ENCODE measurements at places on chromosomes 16 and 17.

- no peak for DNase-seq
Measured at GRCh38 chr16:22194707-22195444, 11.2 kb upstream of the EEF2K start.

DNA sequence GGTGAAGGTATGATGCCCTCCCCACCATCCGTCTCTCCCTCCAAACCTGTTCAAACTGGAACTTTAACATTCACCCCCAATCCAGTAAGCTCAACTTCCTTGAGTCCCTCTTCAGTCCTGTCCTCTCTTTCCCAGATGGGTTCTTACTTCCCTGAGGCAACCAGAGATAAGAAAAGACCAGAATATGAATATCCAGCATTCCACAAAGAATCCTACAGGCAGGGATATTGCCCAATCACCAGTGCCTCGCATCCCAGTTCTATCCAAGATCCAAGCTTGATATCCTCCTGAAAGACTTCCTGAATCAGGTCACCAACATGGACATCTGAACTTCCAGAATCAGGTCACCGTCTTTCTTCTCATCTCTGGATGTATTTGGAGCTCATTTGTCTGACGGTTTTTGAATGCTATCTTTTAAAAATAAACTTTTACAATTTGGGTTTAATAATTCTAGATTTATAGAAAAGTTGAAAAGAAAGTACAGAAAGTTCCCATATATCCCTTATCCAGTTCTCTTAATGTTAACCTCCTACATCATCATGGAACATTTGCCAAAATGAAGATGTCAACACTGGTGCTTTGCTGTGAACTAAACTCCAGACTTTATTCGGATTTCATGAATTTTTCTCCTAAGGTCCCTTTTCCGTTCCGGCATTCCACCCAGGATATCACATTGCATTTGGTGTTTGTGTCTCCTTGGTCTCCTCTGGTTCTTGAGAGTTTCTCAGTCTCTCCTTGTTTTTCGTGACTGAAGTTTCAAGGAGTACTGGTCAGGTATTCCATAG is 13.7 kb upstream of the COL1A1 start:
- DNase-seq, result no peak

- DNase-seq, result no peak
Measured at GRCh38 chr17:21289175-21289901, 4.8 kb downstream of the MAP2K3 start.

DNA sequence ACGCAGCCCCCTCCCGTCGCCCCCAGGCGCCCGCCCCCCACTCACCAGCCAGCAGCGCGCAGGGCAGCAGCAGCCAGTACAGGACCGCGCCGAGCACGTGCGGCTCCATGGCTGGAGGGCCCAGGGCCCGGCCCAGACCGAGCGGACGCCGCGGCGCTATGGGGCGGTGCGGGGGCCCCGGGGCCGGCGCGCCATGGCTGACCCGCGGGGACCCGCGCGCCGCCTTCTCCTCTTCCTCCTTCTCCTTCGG is 239 bp downstream of the PIEZO1 start:
- DNase-seq, result no peak

DNA sequence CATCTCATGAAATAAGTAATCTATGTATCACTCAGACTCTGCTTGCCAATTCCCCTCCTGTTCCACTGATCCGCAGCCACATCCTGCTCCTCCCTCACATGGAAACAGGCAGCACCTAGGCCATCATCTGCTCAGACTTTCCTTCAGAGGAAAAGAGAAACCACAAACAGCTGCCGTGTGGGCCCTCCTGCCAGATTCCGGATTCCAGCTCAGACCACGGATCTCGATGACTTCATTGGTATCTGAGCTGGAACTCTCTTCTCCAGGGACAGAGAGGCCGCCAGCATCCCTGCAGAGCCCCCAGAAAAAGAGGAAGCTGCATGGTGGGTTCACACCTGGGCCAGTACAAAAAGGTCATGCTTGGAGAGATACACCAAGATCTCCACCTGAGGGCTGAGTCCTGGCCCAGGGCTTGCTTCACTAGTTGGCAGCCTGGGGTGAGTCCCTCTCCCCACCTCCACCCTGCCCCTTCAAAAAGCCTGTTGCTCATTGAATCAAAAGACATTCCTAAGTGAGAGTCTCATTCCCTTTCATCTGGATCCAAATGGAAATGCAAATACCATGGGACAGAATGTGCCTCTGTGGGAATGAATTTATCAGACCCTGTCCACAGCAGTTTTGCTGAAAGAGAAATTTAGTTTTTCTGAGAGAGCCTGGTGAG is 47.2 kb downstream of the HOXB1 start:
- DNase-seq, result peak; percentile 64

DNA sequence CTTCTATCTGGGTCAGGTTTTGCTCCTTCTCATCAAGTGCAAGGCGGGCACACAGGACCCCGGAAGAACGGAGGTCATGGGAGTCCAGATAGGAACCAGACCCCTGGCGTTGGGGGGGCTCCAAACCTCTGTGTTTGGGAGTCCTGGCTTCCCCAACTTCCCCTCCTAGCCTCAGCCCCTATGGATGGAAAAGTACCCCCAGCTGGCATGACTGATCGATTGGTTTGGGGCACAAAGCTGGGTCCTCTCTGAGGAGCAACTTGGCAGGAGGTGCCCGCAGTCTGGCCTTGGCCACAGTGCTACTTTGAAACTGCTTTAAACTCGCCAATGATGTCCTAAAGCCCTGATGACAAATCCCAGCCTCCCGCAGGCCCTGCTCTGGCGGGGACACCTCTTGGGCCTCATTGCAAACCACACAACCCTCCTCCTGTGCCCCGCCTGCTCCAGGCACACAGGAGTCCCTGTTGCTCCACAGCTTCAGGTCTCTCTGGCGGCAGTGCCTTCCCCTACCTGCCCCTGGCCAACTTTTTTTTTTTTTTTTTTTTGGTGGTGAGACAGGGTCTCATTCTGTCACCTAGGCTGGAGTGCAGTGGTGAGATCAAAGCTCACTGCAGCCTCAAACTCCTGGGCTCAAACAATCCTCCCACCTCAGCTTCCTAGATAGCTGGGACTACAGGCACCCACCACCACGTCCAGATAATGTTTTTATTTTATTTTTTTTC is 38.0 kb upstream of the SNN start:
- DNase-seq, result no peak

DNA sequence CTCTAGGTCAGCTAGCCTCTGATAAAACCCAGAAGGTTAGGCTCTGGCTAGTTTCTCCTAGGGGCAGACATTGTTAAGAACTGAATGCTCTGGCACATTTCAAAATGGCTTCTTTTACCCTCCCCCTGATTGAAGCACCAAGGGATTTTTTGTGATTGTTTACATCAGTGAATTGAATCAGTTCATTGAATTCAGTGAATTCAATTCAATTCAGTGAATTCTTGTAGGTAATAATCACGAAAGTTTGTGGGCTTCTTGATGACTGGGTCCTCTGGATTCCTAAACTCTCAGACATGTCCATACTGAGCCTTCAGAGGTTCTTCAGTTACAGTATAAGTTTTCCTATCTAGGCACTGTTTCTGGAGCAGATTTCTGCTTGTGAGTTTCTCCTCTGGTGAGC is 135.2 kb upstream of the ELAC2 start:
- no peak for DNase-seq

- peak; percentile 77 for DNase-seq
Measured at GRCh38 chr16:86396422-86396821, 113.9 kb upstream of the FOXF1 start.

DNA sequence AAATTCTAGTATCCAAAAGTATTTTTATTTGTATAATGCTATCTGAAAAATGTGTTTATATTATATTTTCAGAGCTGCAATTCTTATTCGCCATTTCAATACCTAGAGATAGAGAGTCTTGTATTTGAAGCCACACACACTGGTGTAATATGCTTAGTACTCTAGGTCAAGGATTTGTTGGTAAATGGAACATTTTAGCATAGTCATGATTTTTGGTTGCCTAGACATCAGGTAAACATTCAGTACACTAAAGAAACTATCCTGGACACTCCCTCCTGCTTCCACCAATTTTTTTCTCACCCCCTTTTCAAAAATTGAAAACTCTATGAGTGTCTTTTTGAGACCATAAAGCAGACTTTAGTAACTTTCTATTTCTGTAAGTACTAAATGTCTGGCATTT is 20.8 kb downstream of the ABHD15 start:
- DNase-seq, result no peak

GRCh38 chr17:48438516-48439061 is 8.6 kb upstream of the SKAP1 start:
- no peak for DNase-seq
